Bronchial smooth muscle cell (primary cell): ENCODE measurements at places on chromosomes 5 and 9. TPM values are rescaled to one million over a fixed set of nuclear protein-coding genes. Genes with fewer than 3 reads are reported as not detected.

The SH3RF2 gene
- 0.09 and 0.79 TPM in 2 replicates for total RNA-seq

The DOCK2 gene
- 2.5 and 3.2 TPM in 2 replicates for total RNA-seq

The ZDHHC11 gene
- total RNA-seq = 0.47 and 3.3 TPM in 2 replicates

The CDC42SE2 gene
- 9.7 and 13.7 TPM in 2 replicates for total RNA-seq

The MLANA gene
- not detected in 2 replicates for total RNA-seq

The SCGB3A1 gene
- total RNA-seq = not detected in 2 replicates

The MYOT gene
- total RNA-seq = not detected in 2 replicates

The TTF1 gene
- total RNA-seq = 8.2 and 8.6 TPM in 2 replicates

The LTC4S gene
- total RNA-seq = 0.94 and 1.3 TPM in 2 replicates

The COMMD10 gene
- 14.3 and 28.8 TPM in 2 replicates for total RNA-seq

The GADD45G gene
- total RNA-seq = 0.32 and 3.3 TPM in 2 replicates

The OR1J2 gene
- not detected in 2 replicates for total RNA-seq

The BNC2 gene
- 28.8 and 42.7 TPM in 2 replicates for total RNA-seq

The SPAG8 gene
- total RNA-seq = 1.5 and 1.6 TPM in 2 replicates

The FAXDC2 gene
- total RNA-seq = 18.4 and 21.1 TPM in 2 replicates

The MAST4 gene
- 3.9 and 13.7 TPM in 2 replicates for total RNA-seq

The OMD gene
- 0.95 and 1.1 TPM in 2 replicates for total RNA-seq

The SLC22A4 gene
- 1.2 and 4.4 TPM in 2 replicates for total RNA-seq

The LCN9 gene
- not detected in 2 replicates for total RNA-seq

The EPB41L4A gene
- total RNA-seq = 0.09 and 0.16 TPM in 2 replicates

The SLC36A3 gene
- not detected in 2 replicates for total RNA-seq

The THBS4 gene
- 1.6 and 3.4 TPM in 2 replicates for total RNA-seq

The PPWD1 gene
- total RNA-seq = 36.8 and 48.1 TPM in 2 replicates

The PCDHB4 gene
- 0.94 TPM in 1 of 2 replicates, not detected in the other for total RNA-seq

The CDKN2AIPNL gene
- total RNA-seq = 12.2 and 29.6 TPM in 2 replicates

The C9 gene
- 0.16 and 0.17 TPM in 2 replicates for total RNA-seq

The TRMO gene
- total RNA-seq = 11.7 and 17.9 TPM in 2 replicates

The NPR2 gene
- 25.7 and 28.2 TPM in 2 replicates for total RNA-seq

The CCL19 gene
- total RNA-seq = not detected in 2 replicates

The MARCHF3 gene
- 5.0 and 6.4 TPM in 2 replicates for total RNA-seq

The SOX30 gene
- 0.16 TPM in 1 of 2 replicates, not detected in the other for total RNA-seq

The FOXE1 gene
- total RNA-seq = not detected in 2 replicates

The RNF44 gene
- total RNA-seq = 2.1 and 2.5 TPM in 2 replicates

The FOXD4L3 gene
- not detected in 2 replicates for total RNA-seq

The RASEF gene
- 0.16 TPM in 1 of 2 replicates, not detected in the other for total RNA-seq

The CRHBP gene
- total RNA-seq = 0.26 and 0.63 TPM in 2 replicates

The NEUROG1 gene
- total RNA-seq = not detected in 2 replicates

The FOXD4L4 gene
- 0.17 and 0.32 TPM in 2 replicates for total RNA-seq

The NR5A1 gene
- total RNA-seq = not detected in 2 replicates

The SH2D3C gene
- not detected in 2 replicates for total RNA-seq

The ANGPTL2 gene
- total RNA-seq = 55.8 and 75.3 TPM in 2 replicates

The CCDC187 gene
- under 0.01 TPM in 2 replicates for total RNA-seq

The MYORG gene
- total RNA-seq = 0.43 and 0.63 TPM in 2 replicates

The REEP2 gene
- 9.8 and 16.4 TPM in 2 replicates for total RNA-seq

The ACOT12 gene
- total RNA-seq = 0.17 and 0.47 TPM in 2 replicates

The EIF4EBP3 gene
- 1.3 and 1.7 TPM in 2 replicates for total RNA-seq

The SPINK7 gene
- not detected in 2 replicates for total RNA-seq

The HTR4 gene
- not detected in 2 replicates for total RNA-seq

The SGCD gene
- total RNA-seq = 4.4 and 10.2 TPM in 2 replicates

The FCHO2 gene
- total RNA-seq = 11.3 and 13.9 TPM in 2 replicates

The UBTD2 gene
- 17.1 and 20.8 TPM in 2 replicates for total RNA-seq

The MVB12B gene
- 1.3 and 1.4 TPM in 2 replicates for total RNA-seq

The AQP7 gene
- total RNA-seq = 0.34 and 0.47 TPM in 2 replicates

The NR2F1 gene
- total RNA-seq = 32.5 and 65.0 TPM in 2 replicates

The PCDHGA3 gene
- total RNA-seq = 1.0 and 1.9 TPM in 2 replicates

The DNAH5 gene
- 0.47 and 0.60 TPM in 2 replicates for total RNA-seq

The KCNN2 gene
- total RNA-seq = 0.16 TPM in 1 of 2 replicates, not detected in the other
